ENCODE measurements at places on chromosomes 3 and 15.

- no peak for DNase-seq
Measured at GRCh38 chr3:14169871-14170270, 8.5 kb downstream of the XPC start.

DNA sequence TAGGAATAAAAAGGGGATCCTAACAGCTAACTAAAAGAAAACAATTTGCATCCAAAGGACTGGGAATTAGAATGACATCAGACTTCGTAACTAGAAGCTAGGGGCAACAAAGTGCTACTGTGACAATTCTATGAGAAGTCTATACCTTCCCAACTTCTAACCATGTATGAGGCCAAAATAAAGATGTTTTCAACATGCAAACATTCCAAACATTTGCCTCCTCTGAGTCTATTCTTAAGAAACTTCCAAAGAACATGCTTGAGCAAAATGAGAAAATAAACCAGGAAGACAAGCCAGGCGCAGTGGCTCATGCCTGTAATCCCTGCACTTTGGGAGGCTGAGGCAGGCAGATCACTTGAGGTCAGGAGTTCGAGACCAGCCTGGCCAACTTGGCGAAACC is 13.1 kb upstream of the RNF7 start:
- DNase-seq = no peak

- DNase-seq = peak; percentile 23
Measured at GRCh38 chr15:28876131-28876844, 9.5 kb upstream of the APBA2 start.

DNA sequence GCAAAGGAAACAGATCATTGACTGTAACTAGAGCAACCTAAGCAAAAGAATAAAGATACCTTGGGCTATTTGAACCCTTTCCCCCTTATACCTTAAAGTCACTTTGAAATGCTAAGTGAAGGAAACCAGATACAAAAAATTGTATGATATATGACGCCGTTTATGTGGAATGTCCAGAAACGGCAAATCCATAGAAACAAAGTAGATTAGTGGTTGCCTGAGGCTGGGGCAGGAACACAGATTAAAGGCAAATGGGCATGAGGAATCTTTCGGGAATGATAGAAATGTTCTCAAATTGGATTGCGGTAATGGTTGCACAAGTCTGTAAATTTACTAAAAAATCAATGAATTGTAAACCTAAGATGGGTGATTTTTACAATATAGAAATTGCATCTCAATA is 160.1 kb upstream of the CCDC54 start:
- DNase-seq = no peak
